ENCODE measurements at places on chromosomes 2 and 18.
A peak's percentile ranks its signal among the peaks of the same experiment; 100 is the strongest.

DNA sequence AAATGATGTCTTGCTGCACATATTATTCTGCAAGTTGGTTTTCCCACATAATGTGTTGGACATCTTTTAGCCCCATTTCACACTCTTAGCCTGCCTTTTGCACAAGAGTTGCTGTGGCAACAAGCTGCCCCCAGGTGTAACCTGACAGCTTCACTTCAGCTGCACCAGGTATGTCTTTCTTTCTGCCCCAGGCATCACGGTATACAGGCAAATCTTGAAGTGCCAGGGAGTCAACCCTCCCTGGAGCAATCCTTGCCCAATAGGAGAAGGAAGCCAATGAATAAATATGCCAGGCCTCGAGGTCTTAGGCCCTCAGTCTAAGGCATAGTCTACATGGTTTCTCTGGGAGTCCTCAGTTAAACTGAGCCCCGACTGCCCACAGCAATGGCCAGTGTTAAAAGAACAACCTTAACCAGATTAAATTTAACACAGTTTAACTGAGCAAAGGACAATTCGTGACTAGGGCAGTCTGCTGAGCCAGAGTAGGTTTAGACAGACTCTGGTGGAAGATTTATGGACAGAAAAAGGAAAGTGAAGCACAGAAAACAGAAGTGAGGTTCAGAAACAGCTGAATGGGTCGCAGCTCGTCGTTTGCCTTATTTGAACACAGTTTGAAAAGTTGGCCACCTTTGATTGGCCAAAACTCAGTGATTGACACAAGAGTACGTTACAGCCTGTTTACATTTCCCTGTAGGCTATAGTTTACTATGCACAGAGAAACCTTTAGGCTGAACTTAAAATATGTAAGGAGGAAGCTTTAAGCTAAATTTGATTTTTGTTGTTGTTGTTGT is 32.0 kb upstream of the C1QL2 start:
- no peak for DNase-seq

DNA sequence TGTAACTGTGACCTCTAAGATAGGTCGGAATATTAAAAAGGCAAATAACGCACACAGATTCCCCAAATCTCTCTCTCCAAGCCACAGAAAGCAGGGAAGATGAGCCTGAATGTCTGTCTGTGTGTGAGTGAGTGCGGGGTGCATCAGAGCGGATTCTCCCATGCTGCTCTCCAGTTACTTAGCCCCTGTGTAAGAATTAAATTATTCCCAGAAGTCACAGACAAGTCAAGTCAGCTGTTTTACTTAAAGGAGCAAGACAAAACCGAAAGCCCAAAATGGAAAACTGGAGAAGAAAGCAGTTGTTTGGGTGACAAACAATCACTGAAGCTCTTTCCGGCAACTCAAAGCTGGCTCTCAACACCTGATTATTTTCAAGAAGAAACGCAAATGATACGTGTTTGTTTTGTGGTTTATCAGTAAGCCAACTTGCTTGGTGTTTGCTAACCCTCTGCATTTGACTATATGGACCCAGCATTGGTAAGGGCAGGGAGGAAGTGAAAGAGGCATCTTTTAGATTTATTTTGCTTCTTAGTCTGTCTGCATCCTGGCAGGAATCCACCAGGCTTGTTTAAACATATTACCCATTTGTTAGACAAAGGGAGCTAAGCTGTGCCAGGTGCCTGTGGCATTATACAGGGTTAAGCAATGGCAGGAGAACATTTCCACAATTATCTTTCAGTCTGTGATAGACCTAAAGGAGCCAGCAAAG is 121.5 kb upstream of the CREB1 start:
- DNase-seq = no peak

DNA sequence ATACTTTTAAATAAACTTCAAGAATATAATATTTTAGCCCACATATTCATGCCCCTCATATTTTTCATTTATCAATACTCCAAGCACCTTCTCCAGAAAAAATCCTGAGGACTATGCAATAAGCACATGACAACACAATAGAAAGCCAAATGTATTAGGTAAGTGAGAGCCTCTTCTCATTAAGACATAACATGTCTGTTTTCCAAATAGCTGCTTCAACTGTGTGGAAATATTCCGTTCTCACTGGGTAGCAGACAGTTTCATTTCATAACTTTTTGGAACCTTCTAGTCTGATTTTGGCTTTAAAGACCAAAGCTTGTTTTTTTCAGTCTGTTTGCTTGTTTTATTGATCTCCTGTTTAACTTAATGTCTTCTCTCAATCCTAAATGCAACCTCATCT is 137.8 kb downstream of the PIK3C3 start:
- DNase-seq = no peak

GRCh38 chr2:138369856-138370255 is 131.7 kb upstream of the SPOPL start:
- DNase-seq = no peak

- DNase-seq = no peak
Observed at GRCh38 chr2:159737917-159738296, 25.6 kb downstream of the MARCHF7 start.

- no peak for DNase-seq
Observed at GRCh38 chr2:183348492-183348891, 224.2 kb downstream of the NUP35 start.

DNA sequence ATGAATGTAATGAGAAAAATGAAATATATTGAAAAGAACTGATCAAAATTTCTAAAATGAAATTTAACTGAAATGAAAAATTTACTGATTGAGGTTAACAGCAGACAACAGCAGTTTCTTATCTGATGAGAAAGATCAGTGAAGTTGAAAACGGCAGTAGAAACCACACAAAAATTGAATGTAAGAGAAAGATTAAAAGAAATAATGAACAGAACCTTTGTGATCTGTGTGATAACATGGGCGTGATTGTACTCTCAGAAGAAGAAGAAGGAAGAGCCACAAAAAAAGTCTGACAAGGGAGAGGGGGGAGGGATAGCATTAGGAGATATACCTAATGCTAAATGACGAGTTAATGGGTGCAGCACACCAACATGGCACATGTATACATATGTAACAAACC is 45.2 kb downstream of the FAM117B start:
- DNase-seq = no peak

DNA sequence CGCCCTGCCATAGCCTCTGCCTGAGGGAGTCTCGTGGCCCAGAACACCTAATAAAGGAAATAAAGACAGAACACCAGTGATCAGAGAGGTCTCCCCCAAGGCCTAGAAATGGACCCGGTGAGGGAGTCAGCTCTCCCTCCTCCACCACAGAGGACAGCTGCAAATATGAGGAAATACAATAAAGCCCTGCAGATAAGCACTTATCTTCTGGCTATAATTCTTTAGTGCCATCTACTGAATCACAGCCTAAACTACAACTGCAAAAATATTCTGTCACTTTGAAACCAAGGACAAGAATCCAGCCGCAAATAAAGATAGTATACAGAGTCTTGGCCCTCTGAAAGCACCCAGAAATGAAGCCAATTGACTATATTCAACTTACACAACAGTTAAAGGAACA is 42.4 kb upstream of the TACR1 start:
- no peak for DNase-seq

- DNase-seq = no peak
Observed at GRCh38 chr2:6081955-6082624, 389.9 kb downstream of the SOX11 start.

DNA sequence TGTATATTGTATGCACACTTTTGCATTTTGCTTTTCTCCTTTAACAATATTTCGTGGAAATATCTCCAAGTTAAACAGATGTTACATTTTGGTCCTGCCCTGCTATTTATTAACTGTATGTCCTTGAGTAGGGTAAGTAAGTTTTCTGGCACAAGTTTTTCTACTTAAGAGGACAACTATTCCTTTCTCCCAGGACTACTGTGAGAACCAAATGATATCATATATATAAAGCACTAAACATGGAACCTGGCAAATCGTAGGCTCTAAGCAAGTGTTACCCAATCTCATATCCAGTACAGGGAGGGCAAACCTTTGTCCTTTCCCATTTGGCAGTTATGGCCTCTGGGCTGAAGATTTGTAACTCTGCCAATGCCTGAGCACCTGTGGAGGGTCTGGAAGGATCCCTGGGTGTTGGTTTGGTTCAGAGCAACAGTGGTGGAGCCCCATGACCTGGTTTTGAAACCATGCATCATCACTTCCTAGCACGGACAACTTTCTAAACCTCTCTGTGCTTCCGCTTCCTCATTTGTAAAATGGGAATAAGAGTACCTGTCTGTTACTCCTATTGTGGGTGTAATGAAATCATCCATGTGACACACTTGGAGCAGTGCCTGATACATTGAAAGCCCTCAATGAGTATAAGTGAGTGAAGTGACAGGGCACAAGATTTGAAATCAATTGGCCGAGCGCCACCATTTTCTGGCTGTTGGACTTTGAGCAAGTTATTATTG is 28.3 kb upstream of the ICOS start:
- DNase-seq = no peak

DNA sequence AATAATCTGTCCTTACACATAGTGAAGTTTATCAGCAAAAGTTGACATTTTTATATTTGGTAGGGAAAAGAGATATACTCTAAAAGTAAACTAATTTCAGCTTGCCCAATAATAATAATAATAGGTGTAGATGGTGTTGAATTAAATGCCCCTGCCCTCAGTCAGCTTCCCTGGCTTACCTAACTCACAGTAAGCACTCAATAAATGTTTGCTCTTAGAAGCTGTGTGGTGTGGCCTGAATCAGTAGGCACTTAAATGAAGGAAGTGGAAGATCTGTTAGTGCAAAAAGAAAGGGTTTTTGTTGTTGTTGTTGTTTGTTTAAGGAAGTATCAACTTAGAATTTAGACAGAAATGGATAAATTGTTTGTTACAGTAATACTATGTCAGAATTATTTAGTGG is 36.2 kb downstream of the EML4 start:
- DNase-seq = no peak

GRCh38 chr18:25352629-25353005 is 651 bp upstream of the ZNF521 start:
- DNase-seq = no peak

- DNase-seq = no peak
Observed at GRCh38 chr2:73203055-73203681, 794 bp downstream of the NOTO start.

DNA sequence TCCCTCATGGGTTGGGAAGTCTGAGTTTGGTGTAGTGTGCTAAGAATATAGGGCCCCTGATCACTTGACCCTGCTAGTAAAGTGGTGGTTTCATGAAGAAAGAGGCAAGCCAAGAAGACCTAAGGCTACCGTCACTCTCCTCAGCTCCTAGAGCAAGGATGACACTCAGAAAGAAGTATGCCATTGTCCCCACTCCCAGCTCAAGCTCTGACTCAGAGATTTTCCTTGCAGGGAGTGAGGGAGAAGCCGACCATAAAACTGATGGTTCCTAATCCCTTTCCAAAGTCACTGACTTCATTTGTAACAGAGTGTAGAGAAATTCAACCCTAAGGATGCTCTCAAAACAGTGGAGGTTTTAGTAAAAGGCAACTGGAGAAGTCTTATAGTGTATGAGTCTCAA is 80.9 kb downstream of the ICA1L start:
- DNase-seq = no peak

GRCh38 chr2:16870491-16871076 is 204.9 kb upstream of the CYRIA start:
- DNase-seq = no peak

GRCh38 chr2:71566372-71566771 is 113.0 kb downstream of the DYSF start:
- peak; percentile 85 for DNase-seq

- DNase-seq = no peak
Observed at GRCh38 chr18:8496186-8496585, 113.1 kb upstream of the RAB12 start.

DNA sequence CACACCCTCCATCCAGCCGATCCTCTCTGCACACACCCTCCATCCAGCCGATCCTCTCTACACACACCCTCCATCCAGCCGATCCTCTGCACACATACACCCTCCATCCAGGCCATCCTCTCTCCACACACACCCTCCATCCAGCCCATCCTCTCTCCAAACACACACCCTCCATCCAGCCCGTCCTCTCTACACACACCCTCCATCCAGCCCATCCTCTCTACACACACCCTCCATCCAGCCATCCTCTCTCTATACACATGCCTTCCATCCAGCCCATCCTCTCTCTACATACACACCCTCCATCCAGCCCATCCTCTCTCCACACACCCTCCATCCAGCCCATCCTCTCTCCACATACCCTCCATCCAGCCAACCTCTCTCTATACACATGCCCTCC is 83.1 kb downstream of the EIPR1 start:
- peak; percentile 10 for DNase-seq

DNA sequence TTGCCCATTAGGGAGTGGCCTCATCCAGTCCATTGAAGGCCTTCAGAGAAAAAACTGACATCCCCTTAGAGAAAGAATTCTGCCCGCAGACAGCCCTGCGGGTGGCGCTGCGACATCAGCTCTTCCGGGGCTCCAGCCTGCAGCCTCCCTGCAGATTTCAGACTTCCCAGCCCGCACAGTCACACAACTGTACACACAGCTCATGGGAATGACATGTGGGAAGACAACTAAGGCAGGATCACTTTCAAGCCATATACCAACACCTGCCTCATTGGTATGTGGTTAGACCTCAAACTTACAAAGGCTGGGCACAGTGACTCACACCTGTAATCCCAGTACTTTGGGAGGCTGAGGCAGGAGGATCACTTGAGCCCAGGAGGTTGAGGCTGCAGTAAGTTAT is 24.8 kb upstream of the TUBB6 start:
- DNase-seq = no peak

DNA sequence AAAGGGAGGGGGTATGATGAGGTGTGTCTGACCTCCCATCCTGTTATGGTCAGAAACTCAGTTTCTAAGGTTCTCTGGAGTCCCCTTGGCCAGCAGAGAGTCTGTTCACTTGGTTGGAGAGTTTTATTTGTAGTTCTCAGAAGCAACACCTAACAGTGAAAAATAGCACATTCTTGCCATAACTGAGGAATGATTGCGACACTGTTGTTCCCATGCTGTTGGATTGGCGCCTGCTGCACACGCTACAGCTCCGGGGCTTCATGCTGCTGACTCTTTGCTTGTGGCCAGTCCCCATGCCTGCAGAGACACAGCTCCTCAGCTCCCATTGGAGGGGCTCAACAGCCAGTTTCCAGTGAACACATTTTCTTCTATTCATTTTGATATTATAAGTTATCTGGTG is 42.1 kb downstream of the TPGS2 start:
- DNase-seq = no peak

- DNase-seq = peak; percentile 36
Observed at GRCh38 chr2:136766073-136766404, 694 bp downstream of the THSD7B start.

DNA sequence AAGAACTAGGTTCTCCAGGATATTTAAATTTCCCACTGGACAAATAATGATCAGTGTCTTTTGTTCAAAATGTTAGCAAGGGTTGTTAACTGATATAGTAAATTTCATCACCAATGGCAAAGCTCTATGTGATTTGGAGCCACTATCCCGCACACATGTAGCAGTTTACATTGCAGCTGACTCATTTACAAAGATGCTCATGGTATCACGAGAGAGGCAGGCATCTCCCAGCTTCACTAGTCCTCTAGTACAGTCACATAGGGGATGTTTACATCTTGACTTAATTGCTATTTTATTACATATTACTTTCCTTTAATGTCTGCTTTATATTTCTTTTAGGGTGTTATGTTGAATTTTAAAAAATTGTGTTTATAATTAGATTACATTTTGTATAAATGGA is 30.7 kb downstream of the KCNE4 start:
- DNase-seq = no peak

GRCh38 chr2:224308272-224308911 is 93.5 kb downstream of the FAM124B start:
- DNase-seq = no peak

- no peak for DNase-seq
Observed at GRCh38 chr18:10230072-10230471, 224.4 kb upstream of the APCDD1 start.

GRCh38 chr2:156158808-156159207 is 173.7 kb downstream of the NR4A2 start:
- no peak for DNase-seq

All from left hindlimb (tissue), 1 donor.